T47D (cell line): ENCODE measurements at places on chromosomes 7 and 10.

GRCh38 chr7:24729365-24730017 lies 27.8 kb downstream of the GSDME start:
- no peak for DNase-seq

GRCh38 chr10:73439605-73440312 lies 6.4 kb upstream of the MSS51 start:
- DNase-seq = no peak

GRCh38 chr10:31820096-31820495 lies 108.5 kb downstream of the ARHGAP12 start:
- DNase-seq = no peak

- DNase-seq = no peak
These were observed 20.0 kb downstream of the NEURL1 start for GRCh38 chr10:103513380-103514060.

- no peak for DNase-seq
These were observed 891 bp upstream of the WAPL start for GRCh38 chr10:86522510-86522855.

DNA sequence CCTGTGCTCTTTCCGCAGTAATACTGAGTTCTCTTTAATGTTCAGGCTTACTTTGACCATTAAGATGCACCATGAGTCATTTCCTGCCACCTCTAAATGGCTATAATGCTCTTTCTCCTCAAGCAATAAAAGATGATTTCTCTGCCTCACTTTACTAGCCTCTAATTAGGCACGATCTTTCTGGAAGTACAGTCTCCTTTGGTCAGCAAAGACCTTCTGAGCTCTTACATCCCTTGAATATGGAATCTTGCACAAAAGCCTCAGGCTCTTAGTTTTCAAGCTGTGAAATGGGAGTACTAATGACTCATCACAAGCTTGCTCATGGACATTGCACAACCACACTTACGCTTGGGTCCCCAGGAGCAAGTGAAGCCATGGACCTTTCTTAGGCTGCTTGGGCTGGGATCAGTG lies 85.9 kb downstream of the FRMD4A start:
- no peak for DNase-seq

DNA sequence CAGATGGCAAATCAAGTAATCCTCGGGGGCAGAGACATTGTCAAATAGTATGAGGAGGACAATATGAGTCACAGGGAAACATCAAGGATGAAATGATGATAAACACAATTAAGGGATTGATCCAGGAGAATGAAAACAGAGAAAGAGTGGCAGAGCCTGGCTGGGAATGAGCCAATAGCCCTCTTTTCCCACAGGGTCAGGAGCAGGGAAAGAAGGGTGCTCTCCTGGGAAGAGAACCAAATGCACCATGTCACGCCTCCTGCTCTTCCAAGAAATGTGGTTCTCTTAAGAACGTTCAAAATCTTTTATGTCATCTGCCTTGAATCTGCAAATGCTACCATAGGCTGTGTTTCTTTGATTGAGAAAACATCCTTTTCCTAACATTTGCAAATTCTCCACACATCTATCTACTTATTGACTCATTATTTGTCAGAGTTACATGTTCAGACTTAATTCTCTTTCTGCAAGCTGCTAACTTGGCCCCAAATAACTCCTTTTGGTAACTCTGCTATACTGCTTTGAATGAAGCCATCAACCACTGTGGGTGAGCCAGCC lies 50.6 kb downstream of the HIPK2 start:
- no peak for DNase-seq

- DNase-seq = peak; percentile 70
These were observed 314.8 kb downstream of the POM121L12 start for GRCh38 chr7:53350241-53350640.

DNA sequence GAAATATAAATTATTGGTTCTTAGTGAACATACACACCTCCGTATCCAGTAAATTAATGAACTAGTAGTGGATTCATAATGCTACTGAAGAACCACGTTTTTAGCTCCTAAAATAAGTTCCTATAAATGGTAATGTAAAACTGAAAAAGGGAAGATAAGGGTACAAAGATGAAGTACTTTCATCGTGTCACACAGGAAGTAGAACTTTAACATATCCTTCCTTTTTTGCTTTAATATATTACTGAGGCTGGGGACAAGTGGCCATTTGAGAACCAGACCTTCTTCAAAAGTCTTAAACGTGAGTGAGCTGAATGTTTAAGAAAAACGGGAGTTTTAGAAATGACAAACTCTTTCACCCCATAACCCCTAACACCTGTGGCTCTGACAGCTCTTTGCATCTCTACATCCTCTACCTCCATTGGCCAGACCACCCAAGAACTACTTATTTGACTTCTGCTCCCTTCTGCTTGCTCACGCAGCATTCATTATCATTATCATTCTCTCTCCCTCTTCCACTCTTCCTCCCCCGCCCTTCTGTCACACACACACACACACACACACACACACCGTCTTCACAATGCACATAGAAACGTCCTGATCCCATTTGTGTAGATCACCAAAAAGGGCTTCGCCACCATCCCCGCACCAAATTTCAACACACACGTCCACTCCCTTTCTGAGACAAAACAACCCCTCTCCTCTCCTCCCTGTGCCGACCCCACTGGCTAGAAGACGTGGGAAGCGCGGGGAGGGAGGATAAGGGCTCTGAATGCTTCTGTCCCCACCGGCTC lies 677 bp downstream of the SKAP2 start:
- DNase-seq = no peak

DNA sequence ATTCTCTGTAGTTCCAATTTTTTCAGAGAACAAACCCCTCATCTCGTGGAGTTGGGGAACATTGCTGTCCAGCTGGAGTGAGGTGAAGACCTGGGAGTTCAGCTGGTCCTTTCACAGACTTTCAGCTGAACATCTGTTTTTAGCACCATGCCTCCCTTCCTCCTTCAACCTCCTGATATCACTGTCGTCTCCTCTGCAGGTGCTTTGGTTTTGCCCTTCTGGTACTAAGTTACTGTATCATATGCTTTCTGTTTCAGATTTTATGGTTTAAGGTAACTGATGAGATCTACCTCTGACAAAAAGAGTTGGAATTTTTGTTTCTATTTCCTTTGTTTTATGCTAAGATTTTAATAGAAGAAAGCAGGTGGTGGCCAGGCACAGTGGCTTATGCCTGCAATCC lies 102.9 kb downstream of the ZNF438 start:
- no peak for DNase-seq
